ENCODE measurements at places on chromosomes 12 and 14. TPM values are rescaled to one million over a fixed set of nuclear protein-coding genes. Genes with fewer than 3 reads are reported as not detected.

Gene DNAJC22
- total RNA-seq = 18.9 TPM

Gene PTCSC3
- 42.0 TPM for total RNA-seq

Gene C12orf50
- total RNA-seq = 0.11 TPM

GRCh38 chr12:92233346-92234015 is 87.8 kb upstream of the BTG1 start:
- no peaks in the 10 kb centered on the region for H3K36me3 ChIP-seq
- no peaks in the 10 kb centered on the region for H3K27me3 ChIP-seq
- H3K27ac ChIP-seq = no peak overlapping the region

Gene CINP
- 43.3 TPM for total RNA-seq

- H3K4me3 ChIP-seq = no peak overlapping the region
- no peak overlapping the region for H3K27ac ChIP-seq
- no peak for DNase-seq
- no peaks in the 10 kb centered on the region for H3K36me3 ChIP-seq
Measured at GRCh38 chr14:51521764-51522163, 129.9 kb upstream of the FRMD6 start.

Data from thyroid gland (tissue), 4 donors.